GM23248 (cell line): ENCODE measurements at places on chromosomes 4 and X.
A peak's percentile ranks its signal among the peaks of the same experiment; 100 is the strongest.

DNA sequence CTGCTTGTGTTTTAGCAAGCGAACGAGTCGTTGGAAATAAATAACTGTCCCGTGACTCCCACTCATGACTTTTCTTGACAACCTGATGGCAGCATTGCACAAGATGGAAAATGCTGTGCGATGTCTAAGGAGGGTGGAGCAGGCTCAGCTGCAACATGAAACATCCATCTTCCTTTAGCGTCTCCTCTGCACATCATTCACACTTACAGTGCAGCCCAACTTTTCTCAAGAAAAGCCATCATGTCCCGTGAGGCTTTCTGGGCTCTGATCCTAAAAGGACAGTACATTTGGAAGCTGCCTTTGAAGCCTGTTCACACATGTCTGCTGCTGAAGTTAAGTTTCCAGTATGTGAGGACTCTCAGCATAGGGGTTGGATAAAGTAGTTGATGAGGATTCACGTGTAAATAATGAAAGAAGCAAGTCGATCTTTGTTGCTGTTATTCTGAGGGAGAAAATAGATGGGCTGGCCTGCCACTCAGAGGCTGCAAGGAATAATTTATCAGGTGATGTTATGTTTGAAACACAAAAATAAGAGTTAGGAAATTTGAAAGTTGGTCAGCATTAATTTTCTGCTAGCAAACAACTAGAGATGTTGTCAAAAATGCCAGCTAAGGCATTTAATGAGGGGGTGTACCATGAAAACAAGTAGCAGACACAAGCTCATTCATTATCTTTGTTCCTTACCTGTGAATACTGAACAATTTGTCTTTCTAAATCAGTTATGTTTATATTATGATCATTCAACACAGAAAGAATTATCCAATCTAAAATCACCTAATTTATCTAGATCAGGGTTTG lies 328.7 kb upstream of the ZFP42 start:
- peak; percentile 1 for DNase-seq
- H3K27me3 ChIP-seq: no peaks in the 10 kb centered on the region
- no peaks in the 10 kb centered on the region for H3K36me3 ChIP-seq

DNA sequence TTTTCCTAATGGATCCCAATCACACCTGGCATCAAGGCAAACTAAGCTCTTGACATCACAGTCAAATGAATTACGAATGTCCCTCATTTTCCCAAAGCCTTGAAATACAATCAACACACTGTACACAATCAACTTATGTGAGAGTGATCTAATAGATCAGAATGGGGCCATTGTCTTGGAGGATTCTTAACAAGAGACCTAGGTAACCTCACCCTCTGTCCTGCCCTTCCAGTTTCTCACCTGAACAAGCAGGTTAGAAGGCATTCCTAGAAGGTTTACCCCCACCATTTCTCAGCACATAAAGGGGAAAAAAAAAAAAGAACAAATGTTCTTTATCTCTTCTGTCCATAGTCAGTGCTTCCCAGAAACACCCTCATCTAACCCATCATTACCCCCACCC lies 6.3 kb downstream of the SLC39A8 start:
- no peak overlapping the region for H3K27ac ChIP-seq
- H3K27me3 ChIP-seq: no peaks in the 10 kb centered on the region
- H3K4me1 ChIP-seq: no peaks in the 10 kb centered on the region
- H3K4me3 ChIP-seq: no peak overlapping the region

DNA sequence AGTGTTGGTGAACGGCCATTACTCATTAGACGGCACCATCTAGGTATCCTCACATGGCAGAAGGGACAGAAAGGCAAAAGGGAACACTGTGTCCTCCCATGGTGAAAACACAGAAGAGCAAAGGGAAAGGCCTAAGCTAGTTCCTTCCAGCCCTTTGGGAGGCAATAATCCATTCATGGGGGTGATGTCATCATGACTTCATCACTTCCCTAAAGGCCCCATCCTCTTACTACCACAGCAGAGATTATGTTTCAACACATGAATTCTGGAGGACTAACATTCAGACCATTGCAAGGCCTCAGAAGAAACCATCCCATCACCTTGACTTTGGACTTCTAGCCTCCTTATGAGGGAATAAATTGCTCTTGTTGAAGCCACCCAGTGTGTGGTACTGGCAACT lies 238.2 kb downstream of the MGST2 start:
- H3K27me3 ChIP-seq: no peaks in the 10 kb centered on the region
- DNase-seq: peak; percentile 26

GRCh38 chr4:158825433-158826036 lies 56.7 kb downstream of the FNIP2 start:
- DNase-seq: no peak
- no peak overlapping the region for H3K4me3 ChIP-seq
- peaks cover 43% of the 10 kb centered on the region for H3K4me1 ChIP-seq
- no peaks in the 10 kb centered on the region for H3K27me3 ChIP-seq
- H3K27ac ChIP-seq: peak overlapping the region; percentile 67
- H3K36me3 ChIP-seq: peaks cover 6% of the 10 kb centered on the region; the same call in 1 of the 2 replicates

- H3K4me3 ChIP-seq: peak overlapping the region; percentile 70; the same call in 1 of the 2 replicates
- H3K27me3 ChIP-seq: peaks cover 44% of the 10 kb centered on the region
- peak; percentile 5 for DNase-seq
- no peaks in the 10 kb centered on the region for H3K4me1 ChIP-seq
- no peaks in the 10 kb centered on the region for H3K36me3 ChIP-seq
These were observed 509 bp downstream of the CXXC4 start for GRCh38 chr4:104494185-104494584.

DNA sequence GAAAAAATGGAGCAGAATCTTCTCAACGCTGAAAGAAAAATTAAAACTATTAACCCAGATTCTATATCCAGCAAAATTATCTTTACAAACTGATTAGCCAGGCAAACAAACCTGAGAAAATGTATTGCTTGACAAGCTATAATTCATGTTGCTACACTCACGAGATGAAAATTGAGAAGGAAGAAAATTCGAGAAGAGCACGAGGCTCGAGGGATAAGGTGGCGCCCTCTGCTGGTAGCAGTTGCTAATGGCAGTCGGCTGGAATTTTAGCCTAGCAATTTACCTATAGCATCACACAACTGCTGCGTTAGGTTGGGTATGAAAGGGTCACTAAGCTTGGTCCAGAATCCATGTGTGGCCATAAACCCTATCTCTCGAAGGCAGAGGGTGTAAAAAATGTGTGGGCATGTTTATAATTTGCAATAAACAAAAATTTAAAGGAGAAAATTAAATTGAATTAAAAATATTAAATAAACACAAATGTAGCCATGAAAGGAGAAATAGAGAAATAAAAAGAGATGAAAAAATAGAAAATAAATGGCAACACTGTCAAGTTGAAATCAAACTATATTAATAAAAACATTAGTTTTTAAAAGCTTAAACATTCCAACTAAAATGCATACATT lies 126.6 kb downstream of the PPP4R3C start:
- DNase-seq: peak; percentile 34
- H3K36me3 ChIP-seq: no peaks in the 10 kb centered on the region
- H3K27ac ChIP-seq: no peak overlapping the region
- no peaks in the 10 kb centered on the region for H3K4me1 ChIP-seq
- peak overlapping the region; percentile 54; the same call in 1 of the 2 replicates for H3K4me3 ChIP-seq

DNA sequence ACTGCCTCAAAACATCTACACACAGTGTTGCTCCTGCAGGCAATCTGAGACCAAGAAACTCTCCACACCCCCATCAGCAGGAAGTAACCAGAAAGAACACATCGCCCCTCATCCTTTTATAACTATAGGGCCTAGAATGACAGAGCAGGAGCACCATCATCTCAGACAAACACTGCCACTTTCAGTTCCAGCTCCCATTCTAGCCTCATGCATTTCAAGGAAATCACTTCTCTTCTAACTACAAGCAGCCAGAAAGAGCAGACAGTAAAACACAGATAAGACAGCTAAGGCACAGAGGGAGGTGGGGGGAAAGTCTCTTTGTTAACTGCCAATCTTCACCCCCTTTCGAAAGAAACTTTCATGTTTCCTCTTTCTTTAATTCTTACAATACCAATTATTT lies 102.6 kb upstream of the TENT5D start:
- no peaks in the 10 kb centered on the region for H3K36me3 ChIP-seq
- no peaks in the 10 kb centered on the region for H3K27me3 ChIP-seq
- no peak overlapping the region for H3K27ac ChIP-seq
- no peak for DNase-seq

DNA sequence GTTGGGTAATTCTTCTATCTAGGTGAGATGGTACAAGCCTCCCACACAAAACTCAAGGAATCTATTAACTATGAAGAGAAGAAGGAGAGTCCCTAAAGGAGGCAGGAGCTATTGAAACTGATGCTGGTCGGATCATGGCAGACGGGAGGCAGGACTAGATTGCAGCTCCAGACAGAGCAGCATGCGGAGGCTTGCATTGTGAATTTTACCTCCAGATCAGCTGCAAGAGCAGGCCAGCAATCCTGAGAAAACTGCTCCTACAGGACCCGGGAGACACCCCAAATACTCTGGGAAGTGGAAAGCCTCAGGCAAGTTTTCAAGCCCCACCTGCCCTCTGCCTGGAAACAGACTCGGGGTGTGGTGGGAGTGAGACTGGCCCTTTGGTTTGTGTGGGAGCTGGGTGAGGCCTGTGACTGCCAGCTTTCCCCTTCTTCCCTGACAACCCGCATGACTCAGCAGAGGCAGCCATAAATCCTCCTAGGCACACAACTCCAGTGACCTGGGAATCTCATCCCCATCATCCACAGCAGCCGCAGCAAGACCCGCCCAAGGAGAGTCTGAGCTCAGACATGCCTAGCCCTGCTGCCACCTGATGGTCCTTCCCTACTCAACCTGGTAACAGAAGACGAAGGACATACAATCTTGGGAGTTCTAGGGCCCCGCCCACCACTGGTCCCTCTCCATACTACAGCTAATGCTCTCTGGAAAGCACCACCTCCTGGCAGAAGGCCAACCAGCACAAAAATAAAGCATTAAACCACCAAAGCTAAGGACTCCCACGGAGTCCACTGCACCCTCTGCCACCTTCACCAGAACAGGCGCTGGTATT lies 30.9 kb downstream of the GATB start:
- H3K4me3 ChIP-seq: no peak overlapping the region
- no peaks in the 10 kb centered on the region for H3K27me3 ChIP-seq
- H3K4me1 ChIP-seq: peaks cover 16% of the 10 kb centered on the region
- peak; percentile 22 for DNase-seq
- no peaks in the 10 kb centered on the region for H3K36me3 ChIP-seq

DNA sequence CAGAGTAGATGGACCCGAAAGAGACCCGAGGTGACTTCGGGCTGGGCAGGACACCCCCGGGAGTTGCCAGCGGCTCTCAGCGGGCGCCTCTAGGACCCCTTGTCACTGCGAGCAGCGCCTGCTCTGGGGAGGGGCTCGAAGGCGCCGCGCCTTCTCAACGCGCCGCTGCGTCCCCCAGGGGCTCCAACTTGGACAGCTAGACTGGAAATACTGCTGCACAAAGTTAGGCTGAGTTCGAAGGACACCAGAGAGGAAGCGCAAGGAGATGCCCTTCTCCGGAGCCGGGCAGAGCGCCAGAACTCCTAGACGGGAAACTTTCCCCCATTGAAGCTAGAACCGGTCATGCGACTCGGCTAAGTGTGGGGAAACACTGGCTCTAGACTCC lies 493 bp upstream of the KCNIP4 start:
- no peaks in the 10 kb centered on the region for H3K36me3 ChIP-seq
- H3K27me3 ChIP-seq: 0 out of 2 replicates have a peak, but pooled peaks cover 4% of the 10 kb centered on the region
- peak; percentile 33 for DNase-seq
- peak overlapping the region; percentile 73 for H3K4me3 ChIP-seq
- H3K4me1 ChIP-seq: no peaks in the 10 kb centered on the region

DNA sequence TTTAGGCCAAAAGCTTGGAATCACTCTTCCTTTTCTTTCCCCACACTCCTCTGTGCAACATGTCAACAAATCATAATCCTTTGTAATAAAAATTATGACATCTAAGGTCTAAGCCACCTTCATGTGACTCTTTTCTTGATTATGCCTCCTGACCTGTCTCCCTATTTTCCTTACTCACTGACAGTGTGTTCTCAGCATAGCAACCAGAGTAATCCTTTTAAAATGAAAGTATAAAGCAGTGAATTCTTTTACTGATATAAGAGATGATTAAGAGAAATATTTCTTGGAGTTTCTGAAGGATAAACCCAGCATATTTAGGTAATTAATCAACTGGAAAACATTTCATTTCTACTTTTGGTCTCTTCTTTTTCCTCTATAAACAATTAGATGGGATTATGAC lies 44.7 kb downstream of the USO1 start:
- peak overlapping the region; percentile 79 for H3K27ac ChIP-seq
- H3K4me3 ChIP-seq: peak overlapping the region; percentile 16; the same call in 1 of the 2 replicates
- DNase-seq: peak; percentile 55
- no peaks in the 10 kb centered on the region for H3K27me3 ChIP-seq
- peaks cover 15% of the 10 kb centered on the region for H3K4me1 ChIP-seq

GRCh38 chr4:6470502-6471306 lies 1.7 kb downstream of the PPP2R2C start:
- H3K4me3 ChIP-seq: peak overlapping the region; percentile 62
- no peaks in the 10 kb centered on the region for H3K36me3 ChIP-seq
- DNase-seq: peak; percentile 63
- no peaks in the 10 kb centered on the region for H3K4me1 ChIP-seq
- no peak overlapping the region for H3K27ac ChIP-seq

DNA sequence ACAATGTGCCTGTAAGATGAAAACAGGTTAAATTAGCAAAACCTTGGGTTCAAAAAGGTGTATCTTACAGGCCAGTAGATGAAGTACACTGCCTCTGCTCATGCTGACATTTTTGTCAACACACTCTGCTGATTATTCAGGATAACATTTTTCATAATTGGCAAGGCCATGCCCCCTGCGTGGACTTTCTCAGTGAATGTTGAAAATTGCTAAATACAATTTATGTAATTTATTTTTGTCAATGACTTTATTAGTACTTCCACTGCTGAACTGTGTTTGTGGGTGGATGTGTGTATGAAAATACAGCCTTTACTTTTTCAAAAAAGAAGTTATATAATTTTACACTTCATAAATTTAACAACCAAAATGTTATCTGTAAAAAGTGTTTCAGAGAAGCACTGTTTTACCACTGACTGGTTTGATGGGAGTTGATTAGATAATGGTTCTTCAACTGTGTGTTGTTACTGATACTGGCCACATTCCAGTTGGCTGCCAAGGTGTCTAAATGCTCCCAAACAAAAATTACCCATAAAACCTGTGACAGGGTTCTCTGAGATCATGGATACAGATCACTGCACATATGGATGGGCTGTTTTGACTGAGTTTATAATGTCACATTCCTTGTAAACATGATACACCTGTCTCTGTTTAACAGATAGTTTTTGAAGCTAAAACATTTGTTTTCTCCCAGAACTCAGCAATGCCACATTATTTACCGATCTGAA lies 151.9 kb upstream of the SLC7A11 start:
- H3K4me3 ChIP-seq: no peak overlapping the region
- H3K27ac ChIP-seq: no peak overlapping the region
- no peaks in the 10 kb centered on the region for H3K27me3 ChIP-seq
- H3K36me3 ChIP-seq: no peaks in the 10 kb centered on the region
- no peaks in the 10 kb centered on the region for H3K4me1 ChIP-seq

- H3K27ac ChIP-seq: no peak overlapping the region
- no peaks in the 10 kb centered on the region for H3K27me3 ChIP-seq
- peaks cover 35% of the 10 kb centered on the region for H3K4me1 ChIP-seq
These were observed 120.1 kb downstream of the MANBA start for GRCh38 chr4:102640669-102641068.

- H3K4me1 ChIP-seq: no peaks in the 10 kb centered on the region
- no peaks in the 10 kb centered on the region for H3K27me3 ChIP-seq
- no peak overlapping the region for H3K27ac ChIP-seq
- H3K4me3 ChIP-seq: no peak overlapping the region
- no peak for DNase-seq
- no peaks in the 10 kb centered on the region for H3K36me3 ChIP-seq
These were observed 25.2 kb downstream of the P2RY8 start for GRCh38 chrX:1511829-1512228.

- 0 out of 2 replicates have a peak overlapping the region, but pooled peaks have one; percentile 21 for H3K4me3 ChIP-seq
- H3K36me3 ChIP-seq: no peaks in the 10 kb centered on the region
- peaks cover 32% of the 10 kb centered on the region for H3K4me1 ChIP-seq
- DNase-seq: peak; percentile 97
- H3K27ac ChIP-seq: peak overlapping the region; percentile 79
These were observed 67.9 kb downstream of the PPP3CA start for GRCh38 chr4:101279377-101279871.
